ENCODE measurements at places on chromosomes 6 and 20.

- no peak for DNase-seq
These were observed 678.1 kb downstream of the KIF16B start for GRCh38 chr20:15895126-15895525.

DNA sequence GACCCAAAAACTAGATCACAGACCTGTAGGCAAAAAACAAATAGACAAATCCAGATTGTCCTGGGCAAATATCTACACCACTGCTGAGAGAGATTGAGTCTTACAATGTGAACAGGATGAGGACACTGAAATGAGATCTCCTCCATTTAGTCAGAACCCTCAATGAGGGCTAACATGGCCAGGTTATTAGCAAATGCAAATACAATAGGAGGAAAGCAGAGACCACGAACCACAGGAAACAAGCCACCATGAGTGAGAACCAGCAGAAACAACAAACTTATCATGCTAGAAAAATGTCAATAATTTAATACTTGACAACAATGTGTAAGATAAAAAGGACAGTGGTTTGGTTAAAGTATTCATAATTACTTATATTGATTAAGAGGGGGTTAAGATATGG is 162.8 kb downstream of the SYNE1 start:
- no peak for DNase-seq

- no peak for DNase-seq
These were observed 13.5 kb downstream of the IL22RA2 start for GRCh38 chr6:137159912-137160311.

- DNase-seq: no peak
These were observed 127.2 kb upstream of the SUPT3H start for GRCh38 chr6:45504947-45505346.

DNA sequence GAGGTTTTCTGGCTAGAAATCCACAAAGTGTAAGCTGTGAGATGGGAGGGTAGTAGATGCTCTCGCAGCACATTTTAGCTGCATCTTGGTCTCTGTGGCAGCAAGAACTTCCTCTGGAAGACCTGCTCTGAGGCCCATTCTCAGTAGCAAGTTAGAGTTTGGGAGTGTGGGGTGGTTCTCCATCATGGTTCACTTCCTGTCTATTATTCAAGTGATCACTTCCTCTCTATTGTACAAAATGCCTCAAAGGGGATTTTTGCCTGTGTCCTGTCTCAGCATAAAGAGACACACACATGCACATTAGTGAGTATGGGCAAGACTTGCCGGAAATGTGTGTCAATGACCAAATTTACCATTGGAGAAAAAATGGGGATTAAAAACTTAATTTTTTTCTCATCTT is 42.5 kb downstream of the LYRM2 start:
- peak; percentile 20 for DNase-seq

GRCh38 chr6:121310495-121310894 is 23.8 kb downstream of the TBC1D32 start:
- DNase-seq: no peak

- DNase-seq: no peak
These were observed 5.9 kb downstream of the CNBD2 start for GRCh38 chr20:35974256-35974655.

GRCh38 chr6:101614774-101615173 is 221.3 kb downstream of the GRIK2 start:
- DNase-seq: no peak

DNA sequence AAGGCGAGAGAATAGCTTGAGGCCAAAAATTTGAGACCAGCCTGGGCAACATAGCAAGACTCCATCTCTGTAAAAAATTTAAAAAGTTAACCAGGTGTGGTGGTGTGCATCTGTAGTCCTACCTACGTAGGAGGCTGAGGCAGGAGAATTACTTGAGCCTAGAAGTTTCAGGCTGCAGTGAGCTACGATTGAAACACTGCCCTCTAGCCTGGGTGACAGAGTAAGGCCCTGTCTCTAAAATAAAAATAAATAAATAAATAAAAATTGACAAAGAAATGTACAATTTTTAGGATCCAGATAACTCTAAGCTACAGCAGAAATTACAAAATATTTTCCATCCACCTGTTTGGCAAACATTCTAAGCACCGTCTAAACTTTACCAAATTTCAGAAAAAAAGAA is 941.0 kb upstream of the ADGRB3 start:
- DNase-seq: no peak

DNA sequence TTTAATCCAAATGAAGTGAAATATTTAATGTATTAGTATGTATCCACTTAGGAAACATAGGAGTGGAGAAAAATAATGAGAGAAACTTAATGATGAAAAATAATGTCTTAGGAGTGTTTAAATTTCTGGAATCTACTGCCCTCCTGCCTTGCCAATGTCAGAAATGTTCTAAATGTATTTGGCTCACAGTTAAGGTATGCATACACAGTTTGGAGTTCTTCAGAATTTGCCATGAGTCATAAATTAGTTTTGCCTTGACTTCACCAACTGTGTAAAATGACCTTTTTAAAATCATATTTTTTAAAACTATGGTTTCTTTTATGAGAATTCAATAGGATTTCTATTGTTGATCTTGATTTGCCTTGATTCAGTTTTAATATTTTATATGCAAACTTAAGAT is 191.7 kb upstream of the HSF2 start:
- DNase-seq: no peak

GRCh38 chr6:159329081-159329480 is 159.9 kb downstream of the FNDC1 start:
- no peak for DNase-seq

- DNase-seq: peak; percentile 87
These were observed 45.1 kb downstream of the NOL4L start for GRCh38 chr20:32539817-32540675.

DNA sequence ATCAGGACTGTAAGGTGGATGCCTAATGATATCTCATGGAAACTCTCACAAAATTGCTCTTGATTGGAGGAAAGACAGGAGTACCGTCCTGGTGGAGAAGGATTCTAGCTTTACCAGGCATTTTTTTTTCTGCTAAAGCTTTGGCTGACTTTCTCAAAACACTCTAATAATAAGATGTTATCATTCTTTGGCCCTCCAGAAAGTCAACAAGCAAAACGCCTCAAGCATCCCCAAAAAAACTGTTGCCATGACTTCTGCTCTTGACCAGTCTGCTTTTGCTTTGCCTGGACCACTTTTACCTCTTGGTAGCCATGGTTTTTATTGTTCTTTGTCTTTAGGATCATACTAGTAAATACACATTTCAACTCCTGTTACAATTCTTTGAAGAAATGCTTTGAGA is 55.5 kb upstream of the RUNX2 start:
- no peak for DNase-seq

GRCh38 chr20:12882832-12883506 is 125.8 kb upstream of the SPTLC3 start:
- no peak for DNase-seq

GRCh38 chr20:49887251-49888211 is 27.8 kb downstream of the SPATA2 start:
- DNase-seq: no peak
